ENCODE measurements at places on chromosomes 16 and 17.

DNA sequence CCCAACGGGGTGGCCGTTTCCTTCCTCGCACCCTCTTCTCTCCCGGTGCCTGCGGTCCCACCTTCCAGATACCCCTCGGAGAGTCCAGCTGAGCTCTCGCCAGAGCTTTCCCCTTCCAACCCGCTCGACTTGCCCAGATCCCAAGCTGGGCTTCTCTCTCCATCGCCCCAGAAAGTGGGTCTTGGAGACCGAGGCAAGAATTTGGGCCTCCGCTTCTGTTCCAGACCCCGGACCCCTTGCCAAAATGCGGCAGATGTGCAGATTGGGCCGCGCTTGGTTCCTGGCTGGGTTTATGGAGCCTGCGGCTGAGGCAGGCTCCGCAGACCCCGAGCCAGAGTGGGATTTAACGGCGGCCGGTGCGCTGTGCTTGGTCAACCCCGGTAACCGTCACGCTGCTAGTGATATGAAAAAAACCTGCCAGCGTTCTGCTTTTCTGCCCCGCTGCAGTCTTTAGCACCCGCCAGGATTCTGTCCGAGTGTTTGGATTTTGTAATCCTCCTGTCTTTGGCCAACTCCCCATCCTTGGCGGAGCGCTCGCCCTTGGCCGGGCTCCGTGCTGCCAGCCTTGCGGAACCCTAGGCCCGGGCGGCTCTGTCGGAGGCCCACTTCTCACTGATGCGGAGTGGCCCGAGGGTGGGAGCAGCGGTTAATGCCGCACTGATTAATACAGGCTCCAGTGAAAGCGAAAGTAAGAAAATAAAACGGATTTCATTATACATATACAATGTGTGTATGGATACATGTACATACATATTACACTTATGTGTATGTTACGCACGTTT, 754 bp upstream of the SLFN11 start:
- no peak for DNase-seq

GRCh38 chr17:65799454-65799853, 238.0 kb upstream of the AXIN2 start:
- DNase-seq = no peak

DNA sequence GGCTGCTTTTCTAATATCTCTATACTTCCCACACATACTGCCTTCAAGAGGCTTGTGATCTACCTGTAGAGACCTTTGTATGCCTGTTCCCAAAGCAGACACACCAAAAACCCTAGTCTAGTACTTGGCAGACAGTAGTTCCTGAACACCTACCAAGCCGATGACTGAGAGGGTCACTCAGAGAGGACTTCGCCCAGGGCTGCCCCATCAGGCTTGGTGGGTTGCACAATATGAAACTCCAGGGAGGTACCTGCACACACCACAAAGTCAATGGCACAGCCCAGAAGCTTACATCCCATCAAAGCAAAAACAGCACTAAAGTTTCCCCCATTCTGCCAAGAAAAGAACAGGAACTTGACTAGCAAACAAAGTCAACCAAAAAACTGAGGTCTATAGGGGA, 30.3 kb downstream of the ASPA start:
- DNase-seq = no peak

DNA sequence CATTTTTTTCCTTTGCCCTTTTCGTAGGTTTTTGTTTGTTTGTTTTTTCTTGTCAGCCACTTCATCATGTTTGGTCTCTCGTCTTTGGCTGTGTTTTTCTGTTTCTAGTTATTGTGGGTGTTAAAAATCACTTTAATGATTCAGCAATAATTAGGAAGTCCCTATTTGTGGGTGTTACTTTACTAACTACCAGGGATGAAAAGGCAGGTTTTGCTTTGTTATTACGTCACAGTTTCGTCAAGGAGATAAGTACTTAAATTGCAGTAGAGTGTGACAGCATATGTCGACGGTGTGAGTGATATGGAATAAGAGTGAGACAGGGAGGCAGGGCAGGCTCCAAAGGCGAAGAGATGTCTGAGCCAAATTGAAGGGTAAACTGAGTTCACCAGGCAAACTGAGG, 479.6 kb downstream of the WWOX start:
- no peak for DNase-seq

DNA sequence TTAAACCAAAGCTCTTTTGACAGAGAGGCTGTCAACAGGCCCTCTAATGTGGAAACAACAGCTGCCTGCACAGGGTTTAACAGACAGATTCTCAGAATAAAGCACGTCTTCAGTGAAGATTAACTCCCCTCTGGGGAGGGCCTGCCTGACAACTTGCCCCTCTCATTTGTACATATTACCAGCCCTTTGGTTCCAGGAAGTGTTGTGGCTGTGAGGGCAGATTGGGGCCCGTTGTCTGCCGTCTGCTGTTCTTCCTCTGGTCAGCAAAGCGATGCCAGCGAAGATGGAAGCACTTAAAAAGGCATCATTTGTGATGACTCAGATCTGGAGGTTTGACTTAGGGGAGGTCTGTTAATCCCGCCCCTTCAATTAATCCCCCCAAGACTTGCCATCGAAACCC, 177.0 kb upstream of the IRX6 start:
- DNase-seq = no peak

- DNase-seq = no peak
Measured at GRCh38 chr16:86251682-86252081, 258.6 kb upstream of the FOXF1 start.

DNA sequence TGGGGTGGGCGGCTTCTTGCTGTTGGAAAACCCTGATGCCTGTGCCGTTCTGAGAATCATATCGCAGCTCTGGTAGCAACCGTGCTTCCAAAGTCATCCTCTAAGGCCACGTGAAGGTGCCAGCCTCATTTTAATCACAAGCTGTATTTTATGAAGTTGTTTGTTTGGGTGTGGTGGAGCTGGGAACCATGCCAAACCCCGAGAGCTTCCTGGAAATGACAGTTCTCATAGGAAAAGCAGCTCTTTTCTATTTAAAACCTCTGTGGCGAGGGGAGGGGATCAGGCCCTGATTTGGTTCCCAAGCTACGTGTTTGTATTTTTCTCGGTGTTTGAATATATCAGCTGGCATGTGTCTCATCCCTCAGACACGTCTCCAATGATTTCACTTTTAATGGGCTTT, 21.7 kb downstream of the KNOP1 start:
- peak; percentile 44 for DNase-seq

DNA sequence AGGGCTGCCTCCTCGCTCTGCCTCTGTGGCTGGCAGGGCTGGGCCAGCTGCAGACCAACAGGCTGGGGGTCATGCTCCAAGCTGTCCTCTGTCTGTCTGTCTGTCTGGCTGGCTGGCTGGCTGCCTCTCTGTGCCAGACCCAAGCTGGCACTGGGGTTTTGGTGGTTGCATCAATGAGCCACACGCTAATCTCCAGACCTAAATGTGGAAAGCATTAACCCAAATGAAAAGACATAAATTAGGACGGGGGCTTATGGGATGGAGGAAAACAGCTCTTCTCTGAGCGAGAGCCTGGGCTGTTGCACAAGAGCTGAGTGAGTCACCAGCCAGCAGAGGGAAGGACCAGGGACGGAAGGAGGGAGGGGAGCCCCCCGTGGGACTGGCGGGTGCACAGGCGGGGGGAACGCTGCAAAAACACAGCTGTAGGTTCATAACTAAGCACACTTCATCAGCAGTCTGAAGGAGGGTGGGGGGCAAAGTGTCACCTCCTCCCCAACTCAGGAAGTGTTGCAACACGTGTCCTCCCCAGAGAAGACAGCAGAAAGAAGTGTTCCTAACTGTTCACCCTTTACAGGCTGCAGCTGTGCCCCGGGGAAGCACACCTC, 83.4 kb downstream of the GAS7 start:
- peak; percentile 12 for DNase-seq

DNA sequence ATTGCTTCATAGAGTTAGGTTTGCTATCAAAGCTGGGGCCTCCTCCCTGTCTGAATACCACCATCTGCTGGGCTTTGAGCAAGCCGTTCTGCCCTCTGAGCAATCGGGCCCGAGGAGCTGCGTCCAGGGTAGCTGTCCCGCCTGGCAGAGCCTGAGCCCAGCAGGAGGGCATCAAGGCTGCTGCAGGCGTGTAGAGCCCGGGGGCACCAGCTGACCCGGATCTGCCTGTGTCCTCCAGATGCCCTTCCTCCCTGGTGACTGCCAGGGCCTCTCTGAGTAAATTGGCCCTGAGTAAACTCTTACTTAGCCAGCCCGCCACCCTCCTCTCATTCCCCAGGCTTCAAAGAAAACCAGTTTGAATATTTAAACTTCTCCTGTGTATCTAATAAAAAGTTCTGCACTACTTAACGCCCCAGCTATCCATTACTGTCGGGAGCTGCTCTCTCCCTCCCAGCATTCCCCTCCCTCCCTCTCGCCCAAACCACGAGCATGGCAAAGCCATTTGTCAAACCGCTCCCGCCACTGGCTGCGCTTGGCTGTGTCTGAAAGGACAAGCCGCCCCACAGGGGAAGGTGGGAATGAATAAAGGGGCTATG, 16.4 kb downstream of the CDK5RAP3 start:
- DNase-seq = no peak

- no peak for DNase-seq
Measured at GRCh38 chr16:74224828-74225612, 71.6 kb upstream of the PSMD7 start.

DNA sequence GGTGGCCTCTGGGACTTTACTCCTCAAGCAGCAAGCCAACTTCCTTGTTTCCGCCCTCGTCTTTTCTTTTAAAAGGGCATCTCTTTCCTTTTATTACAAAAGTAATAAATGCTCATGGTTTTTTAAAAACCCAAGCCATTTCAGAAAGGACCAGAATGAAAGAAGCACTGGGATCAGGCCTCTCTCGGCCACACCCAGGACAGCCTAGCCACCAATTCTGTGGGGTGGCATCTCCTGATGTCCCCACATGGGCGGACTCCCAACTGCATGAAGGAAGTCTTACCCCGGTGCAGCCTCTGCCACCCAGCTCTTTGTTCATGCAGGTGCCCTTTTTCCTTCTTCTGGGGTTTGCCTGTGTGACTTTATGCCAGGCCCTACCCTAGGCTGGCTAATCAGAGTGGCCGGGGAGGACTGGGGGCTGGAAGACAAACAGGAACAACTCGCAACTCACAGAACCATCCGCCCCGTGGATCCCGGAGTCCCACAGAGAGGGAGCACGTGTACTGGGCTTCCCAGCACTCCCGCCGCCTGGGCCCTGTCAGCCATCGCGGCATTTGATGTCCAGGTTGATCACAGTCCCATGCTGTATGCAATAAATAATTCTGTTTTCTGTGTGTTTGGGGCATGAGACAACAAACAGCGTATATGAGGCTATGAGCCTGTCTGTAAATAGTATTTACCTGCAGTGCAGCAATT, 2.6 kb upstream of the RASD1 start:
- DNase-seq = no peak

DNA sequence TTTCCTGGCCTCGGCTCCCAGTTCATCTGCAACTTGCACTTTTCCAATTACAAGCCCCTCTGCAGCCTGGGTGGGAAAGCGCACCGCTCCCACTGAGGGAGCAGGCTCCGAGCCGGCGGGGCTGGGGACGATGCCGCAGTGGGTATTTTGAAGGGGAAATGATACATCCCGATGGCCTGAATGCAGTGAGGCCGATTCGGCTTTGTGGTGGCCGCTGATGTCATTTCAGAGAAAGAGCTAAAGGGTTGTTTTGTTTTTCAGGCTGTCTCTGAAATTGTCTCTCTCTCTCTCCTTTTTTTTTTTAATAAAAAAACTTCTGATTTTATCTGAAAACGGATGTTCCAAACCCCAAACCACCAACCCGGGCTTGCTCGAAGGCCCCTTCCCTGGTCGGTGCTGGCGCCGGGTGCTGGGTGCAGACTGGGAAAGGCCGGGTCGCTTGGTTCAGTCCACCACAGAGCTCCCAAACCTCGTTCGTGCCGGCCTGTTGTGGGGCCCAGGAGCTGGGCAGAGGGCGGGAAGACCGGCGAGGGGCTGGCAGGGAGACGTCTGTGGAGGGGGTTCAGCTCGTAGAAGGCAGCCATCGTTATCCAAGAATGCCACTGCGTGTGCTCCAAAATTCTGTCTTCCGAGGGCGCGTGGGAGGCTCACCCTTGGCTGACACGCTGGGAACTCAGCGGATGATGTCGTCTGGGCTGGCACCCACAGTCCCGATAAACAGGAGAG, 102.8 kb downstream of the FOXL1 start:
- no peak for DNase-seq

GRCh38 chr17:49553676-49554335, 21.9 kb upstream of the NXPH3 start:
- no peak for DNase-seq

GRCh38 chr17:5467416-5467815, 1.4 kb downstream of the DHX33 start:
- DNase-seq = no peak

- no peak for DNase-seq
Measured at GRCh38 chr17:61431594-61432311, 20.5 kb upstream of the TBX4 start.

DNA sequence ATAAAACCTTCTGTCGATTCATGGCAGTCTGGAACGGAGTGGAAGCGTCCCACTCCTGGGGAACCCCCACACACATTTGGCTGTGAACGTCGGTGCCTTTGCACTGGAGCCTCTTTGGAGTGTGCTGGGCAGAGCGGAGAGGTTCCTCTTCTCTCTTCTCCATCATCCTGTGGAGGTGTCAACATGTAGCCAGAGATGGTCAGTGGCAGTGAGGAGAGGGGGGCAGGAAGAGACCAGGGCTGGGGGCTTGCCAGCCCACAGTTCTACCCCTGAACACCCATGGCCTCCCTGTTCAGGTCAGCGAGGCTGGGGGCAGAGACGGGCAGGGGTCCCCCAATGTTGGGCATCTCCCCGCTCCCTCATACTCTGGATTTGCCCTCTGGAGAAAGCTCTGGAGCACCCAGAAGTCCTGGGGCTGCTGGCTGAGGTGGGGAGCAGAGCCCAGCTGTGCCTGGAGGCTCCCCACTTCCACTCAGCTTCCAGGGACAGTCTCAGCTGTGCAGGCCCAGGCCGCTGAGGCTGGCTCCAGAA, 223.7 kb downstream of the SEC14L1 start:
- peak; percentile 46 for DNase-seq

- DNase-seq = no peak
Measured at GRCh38 chr16:67533024-67533560, 4.5 kb downstream of the RIPOR1 start.

- no peak for DNase-seq
Measured at GRCh38 chr17:20216154-20216815, 207.1 kb downstream of the SPECC1 start.

DNA sequence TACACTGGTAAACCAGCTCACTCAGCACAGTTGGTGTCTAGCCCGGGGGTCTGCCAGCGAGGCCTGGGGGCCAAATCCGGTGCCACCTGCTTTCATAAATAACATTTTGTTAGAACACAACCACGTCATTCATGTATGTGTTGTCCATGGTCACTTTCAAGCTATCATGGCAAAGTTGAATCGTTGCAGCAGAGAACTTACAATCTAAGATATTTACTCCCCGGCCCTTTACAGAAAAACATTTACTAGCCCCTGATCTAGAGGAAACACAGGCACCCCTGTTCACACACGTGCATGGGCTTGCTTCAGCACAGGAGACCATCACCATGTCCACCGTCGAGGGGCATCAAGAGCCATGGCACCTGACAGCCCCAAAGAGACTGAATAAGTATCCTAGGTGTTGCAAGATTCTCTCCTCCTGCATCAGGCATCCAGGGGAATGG, 111.4 kb upstream of the DNAH9 start:
- DNase-seq = no peak
